ENCODE measurements at places on chromosomes 7 and 10. TPM values are rescaled to one million over a fixed set of nuclear protein-coding genes. Genes with fewer than 3 reads are reported as not detected.

Gene UNCX
- total RNA-seq, result not detected

Gene COBL
- total RNA-seq, result 0.26 TPM

Gene ELAPOR2
- 5.9 TPM for total RNA-seq

Gene LRWD1
- 18.7 TPM for total RNA-seq
